A549 treated with CpdA at 1 μM for 4 hours (cell line): ENCODE measurements at places on chromosomes 12 and 14. TPM values are rescaled to one million over a fixed set of nuclear protein-coding genes. Genes with fewer than 3 reads are reported as not detected.

IPO8 gene
- total RNA-seq = 15.3 to 25.1 TPM (median 19.2 TPM) in 5 replicates

MORN3 gene
- total RNA-seq = 0.07 to 0.39 TPM (median 0.17 TPM) in 4 of 5 replicates, not detected in the other

NOVA1 gene
- 4.9 to 6.4 TPM (median 5.7 TPM) in 5 replicates for total RNA-seq

CCDC184 gene
- 2.5 to 3.6 TPM (median 3.2 TPM) in 5 replicates for total RNA-seq

ACOT4 gene
- total RNA-seq = 1.4 to 2.2 TPM (median 2.0 TPM) in 5 replicates

SLC10A1 gene
- total RNA-seq = not detected in 5 replicates

TESPA1 gene
- not detected in 5 replicates for total RNA-seq

STYK1 gene
- total RNA-seq = 0.12 to 0.76 TPM (median 0.23 TPM) in 5 replicates
